ENCODE measurements at places on chromosomes 1 and 21.

DNA sequence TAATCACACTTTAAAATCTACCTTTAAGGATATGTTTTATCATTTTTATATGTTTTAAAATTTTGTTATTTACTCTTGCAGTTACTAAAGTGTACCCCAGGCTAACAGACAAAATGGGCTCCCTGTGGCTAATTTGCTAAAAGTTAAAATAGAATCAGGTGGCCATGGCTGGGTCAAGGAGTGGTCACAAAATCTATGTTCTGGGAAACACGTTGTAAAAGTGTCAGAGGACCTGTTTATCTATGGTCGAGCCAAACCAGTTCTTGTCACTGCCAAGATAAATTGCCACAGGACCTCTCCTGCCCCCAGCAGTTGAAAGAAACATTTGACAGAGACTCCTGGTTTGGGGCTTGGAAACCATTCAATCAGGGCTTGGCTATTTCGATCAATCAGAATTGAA is 21.2 kb upstream of the TTLL7 start:
- no peak for DNase-seq

DNA sequence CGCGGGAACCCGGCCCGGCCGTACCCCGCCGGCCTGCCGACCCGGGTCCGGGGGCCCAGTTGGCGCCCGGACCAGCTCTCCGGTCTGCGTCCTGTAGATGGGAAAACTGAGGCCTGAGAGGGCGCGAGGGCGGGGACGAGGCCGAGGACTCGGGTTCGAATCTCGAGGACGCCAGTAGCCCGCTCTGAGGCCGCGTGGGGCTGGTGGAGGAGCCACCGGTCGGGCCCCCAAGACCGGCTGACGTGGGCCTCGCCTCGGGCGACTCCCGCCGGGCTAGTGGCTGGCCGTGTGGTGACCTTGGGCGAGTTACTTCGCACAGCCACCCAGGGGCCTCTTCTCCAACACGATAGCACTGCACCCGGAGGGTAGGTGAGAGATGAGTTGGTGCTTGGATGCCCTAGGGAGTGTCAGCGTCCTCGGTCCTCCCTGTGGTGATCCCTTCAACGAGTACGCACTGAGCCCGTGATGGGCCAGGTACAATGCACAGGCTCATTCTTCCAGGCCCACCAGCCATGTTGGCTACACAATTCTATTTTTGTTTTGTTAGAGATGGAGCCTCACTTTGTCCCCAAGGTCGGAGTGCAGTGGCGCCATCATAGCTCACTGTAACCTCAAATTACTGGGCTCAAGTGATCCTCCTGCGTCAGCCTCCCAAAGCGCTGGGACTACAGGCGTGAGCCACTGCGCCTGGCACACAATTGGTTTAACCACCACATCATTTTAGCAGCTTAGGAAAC is 404 bp upstream of the SCMH1 start:
- DNase-seq = no peak

- no peak for DNase-seq
Measured at GRCh38 chr1:33013791-33014190, 22.9 kb downstream of the AK2 start.

GRCh38 chr1:13702425-13703127 is 2.6 kb downstream of the PRDM2 start:
- DNase-seq = no peak

GRCh38 chr1:36858981-36859380 is 175.3 kb downstream of the GRIK3 start:
- DNase-seq = no peak

DNA sequence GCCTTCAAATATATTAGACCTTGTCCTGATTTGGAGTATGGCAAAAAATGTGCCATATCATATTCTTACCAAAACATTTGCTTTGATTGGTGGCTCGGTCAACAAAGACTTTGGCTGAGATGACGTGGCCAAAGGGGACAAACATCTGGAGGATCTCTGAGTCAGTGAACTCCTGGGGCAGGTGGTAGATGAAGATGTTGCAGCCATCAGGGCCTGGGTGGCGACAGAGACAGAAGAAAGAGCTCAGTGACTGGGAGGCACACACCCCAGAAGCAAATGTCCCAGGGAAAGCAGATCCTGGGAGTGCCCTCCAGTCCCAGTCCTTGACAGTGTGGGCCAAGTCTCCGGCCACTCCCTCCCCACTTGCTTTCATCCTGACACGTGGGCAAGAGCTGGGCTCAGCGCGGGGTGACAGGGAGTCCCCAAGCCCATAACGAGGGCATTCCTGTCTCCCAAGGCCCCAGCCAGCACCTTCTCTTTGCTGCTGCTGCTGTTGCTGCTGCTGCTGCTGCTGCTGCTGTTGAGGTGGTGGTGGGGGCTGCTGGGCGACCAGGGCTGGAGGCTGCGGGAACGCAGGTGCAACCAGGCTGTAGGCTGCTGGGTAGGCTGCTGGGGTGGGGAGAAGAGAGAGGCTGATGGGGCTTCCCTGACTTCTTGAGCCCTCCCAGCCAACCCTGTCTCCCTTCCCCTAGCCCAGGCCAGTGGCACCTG is 10.7 kb downstream of the CELF3 start:
- DNase-seq = no peak

GRCh38 chr21:38567335-38567969 is 69.2 kb upstream of the ERG start:
- no peak for DNase-seq

DNA sequence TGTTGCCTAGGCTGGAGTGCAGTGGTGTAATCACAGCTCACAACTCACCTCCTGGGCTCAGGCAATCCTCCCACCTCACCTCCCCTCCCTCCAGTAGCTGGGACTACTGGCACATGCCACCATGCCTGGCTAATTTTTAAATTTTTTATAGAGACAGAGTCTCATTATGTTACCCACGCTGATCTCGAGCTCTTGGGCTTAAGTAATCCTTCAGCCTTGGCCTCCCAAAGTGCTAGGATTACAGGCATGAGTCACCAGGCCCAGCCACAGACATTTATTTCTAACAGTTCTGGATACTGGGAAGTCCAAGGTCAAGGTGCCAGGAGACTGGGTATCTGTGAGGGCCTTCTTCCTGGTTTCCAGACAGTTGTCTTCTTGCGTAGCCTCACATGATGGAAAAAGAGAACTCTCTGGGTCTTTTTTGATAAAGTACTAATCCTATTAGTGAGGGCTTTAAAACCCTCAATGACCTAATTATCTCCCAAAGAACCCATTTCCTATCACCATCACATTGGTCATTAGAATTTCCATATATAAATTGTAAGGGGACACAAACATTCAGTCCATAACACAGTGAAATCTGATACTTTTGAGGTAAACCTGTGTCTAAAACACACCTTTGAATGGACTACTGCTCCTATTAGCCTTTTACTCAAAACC is 67.9 kb downstream of the PHACTR4 start:
- no peak for DNase-seq

DNA sequence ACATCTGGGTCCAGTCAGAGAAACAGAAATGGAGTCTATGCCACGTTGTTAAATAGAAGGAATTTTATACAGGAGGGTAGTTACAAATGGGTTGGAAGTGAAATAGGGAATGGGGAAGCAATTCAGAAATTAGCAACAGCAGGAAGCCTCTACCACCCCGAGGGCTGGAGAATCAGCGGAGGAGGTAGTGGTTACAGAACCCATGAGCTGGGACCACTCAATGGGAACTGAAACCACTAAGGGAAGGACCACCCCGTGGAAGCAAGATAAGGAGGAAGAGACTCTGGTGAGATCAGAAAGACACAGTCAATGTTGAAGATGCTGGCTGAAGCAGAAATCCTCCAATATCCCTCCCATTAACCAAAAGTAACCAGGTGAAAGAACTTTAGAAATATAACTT is 15.5 kb upstream of the MAST2 start:
- no peak for DNase-seq

DNA sequence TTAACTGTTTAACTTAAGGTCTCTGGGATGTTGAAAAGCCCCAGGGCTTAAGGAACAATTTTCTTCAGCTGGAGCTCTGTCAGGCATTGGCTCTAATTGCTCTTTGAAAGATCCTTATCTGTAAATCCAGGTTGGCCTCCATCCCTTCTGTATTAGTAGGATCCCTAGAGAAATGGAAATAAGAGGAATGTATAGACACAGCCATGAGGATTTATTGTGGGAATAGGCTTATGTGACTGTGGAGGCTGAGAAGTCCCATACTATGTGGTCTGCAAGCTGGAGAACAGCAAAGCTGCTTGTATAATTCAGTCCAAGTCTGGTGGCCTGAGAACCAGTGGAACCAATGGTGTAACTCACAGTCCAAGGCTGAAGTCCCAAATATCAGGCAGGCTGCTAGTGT is 47.6 kb upstream of the VAV3 start:
- no peak for DNase-seq

DNA sequence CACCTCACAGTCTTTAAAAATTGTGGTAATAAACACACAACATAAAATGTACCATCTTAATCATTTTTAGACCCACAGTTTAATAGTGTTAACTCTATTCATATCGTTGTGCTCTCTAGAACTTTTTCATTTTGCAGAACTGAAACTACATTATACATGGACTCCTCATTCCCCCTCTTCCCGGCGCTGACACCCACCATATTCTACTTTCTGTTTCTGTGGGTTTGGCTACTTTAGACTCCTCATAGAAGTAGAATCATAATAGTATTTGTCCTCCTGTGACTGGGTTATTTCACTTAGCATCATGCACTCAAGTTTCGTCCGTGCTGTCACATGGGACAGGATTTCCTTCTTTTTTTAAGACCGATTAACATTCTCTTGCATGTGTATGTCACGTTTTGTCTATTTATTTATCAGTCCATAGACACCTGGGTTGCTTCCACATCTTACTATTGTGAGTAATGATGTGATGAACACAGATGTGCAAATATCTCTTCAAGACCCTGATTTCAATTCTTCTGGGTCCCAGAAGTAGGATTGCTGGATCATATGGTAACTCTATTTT is 62.9 kb upstream of the TMPRSS2 start:
- DNase-seq = no peak

DNA sequence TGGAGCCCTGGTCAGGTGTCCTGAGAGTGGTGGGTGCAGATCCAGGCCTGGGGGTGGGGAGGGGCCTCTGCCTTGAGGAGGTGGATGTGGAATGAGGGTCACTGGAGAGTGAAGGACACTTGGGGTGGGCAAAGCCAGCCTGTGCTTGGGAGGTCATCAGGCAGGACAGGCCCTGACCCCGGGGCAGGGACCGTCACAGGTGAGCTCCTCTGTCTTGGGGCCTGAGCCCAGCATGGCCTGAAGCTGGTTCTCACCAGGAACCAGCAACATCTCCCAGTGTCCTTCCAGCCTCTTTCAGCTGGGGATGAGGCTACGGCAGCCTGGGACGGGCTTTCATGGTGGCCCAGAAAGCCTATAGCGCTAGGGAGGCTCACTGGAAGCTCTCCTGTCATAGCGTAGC is 831 bp upstream of the KRTAP10-2 start:
- no peak for DNase-seq

DNA sequence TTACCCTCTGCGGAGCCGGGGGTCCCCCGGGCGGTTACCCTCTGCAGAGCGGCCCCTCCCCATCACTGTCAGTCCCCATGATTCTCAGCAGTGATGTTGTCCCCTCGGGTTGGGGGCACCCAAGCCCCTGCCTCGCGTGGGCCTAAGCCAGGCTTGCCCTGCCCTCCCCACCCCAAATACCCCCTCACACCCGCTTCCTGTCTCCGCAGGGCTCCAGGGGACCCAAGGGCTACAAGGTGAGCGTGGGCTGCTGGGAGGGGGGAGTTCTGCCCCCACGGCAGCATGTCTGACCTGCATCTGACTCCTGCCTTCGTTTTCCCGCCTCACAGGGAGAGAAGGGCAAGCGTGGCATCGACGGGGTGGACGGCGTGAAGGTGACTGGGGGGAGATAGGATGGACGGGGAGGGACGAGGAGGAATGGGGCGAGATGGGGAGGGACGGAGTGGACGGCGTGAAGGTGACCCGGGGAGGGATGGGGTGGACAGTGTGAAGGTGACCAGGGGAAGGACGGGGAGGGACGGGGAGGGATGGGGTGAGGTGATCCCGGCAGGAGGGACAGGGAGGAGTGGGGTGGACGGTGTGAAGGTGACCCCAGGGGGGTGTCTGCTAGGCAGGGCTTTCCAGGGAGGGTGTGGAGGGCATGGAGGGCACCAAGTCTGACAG is 8.6 kb downstream of the COL6A1 start:
- no peak for DNase-seq

DNA sequence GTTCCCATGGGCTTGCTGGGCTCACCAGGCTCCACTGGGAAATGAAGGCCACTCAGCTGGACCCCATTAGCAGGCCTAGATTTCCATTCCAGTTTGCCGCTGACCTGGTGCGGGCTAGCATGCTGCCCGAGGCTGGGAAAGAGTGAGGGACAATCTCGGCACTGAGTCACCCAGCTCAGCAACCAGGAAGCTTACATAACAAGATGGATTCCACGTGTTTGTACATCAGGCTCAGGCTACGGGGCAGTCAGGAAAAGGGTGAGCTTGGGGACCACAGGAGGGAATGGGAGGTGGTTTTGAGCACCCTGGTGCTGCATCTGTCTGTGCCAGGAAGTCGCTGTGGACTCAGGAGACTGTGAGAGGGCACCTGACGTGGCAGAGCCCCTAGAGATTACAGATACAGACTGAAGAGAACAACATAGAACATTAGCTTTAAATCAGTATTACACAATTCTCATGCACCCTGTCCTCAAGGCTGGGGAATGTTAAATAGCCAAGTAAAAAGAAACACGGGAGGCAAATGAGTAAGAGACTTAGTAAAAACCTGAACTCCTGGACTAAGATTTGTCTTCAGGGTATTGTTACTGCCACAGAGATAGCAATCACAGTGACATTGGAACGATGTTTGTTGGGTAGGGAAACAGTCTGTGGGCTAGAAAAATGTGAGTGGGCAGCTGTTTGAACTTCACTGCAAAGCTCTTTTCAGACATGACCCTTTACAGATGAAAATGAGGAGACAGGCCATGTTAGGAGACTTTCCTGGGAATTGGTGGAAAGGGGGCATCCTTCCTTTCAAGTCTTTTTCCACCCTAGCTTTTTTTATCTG is 51.1 kb downstream of the GLUL start:
- no peak for DNase-seq

- no peak for DNase-seq
Measured at GRCh38 chr1:212792396-212792908, 758 bp downstream of the TATDN3 start.

DNA sequence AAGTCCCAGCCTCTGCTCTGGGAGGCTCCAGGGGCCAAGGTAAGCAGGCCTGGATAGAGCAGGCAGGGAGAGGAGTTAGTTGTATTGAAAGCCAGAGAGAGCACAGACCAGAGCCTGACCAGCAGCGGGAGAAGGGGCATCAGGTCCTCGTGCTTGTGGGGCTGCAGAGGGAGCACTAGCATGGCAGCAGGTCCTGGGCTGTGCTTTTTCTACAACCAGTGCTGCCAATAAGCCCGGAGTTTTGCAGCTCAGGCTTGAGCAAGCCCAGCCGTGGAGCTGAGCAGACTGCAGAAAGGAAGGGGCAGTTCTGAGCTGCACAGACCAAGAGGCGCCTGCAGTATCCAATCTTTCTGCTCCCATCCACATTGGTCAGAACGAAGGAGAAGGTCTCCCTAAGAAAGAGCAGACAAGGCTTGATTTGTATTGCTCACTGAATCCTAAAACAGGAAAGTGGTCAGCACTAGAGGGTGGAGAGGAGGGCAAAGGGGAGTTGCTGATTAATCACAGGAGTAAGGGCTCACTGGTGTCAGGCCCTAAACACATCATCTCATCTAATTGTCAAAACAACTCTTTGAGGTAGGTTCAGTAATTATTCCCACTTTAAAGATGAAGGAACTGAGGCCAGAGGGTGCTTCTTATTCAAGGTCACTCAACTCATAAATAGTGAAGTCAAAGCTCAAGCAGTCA is 2.7 kb downstream of the DENND2D start:
- peak; percentile 46 for DNase-seq

- DNase-seq = no peak
Measured at GRCh38 chr1:147760481-147761260, at the start of gene GJA5. Gene GJA5 (minus strand): TSS chr1:147760602. CDS start chr1:147759238, 1,364 bp downstream.
